Upper lobe of right lung (tissue), 1 donor: ENCODE measurements at places on chromosomes 12 and 14.
A peak's percentile ranks its signal among the peaks of the same experiment; 100 is the strongest.

DNA sequence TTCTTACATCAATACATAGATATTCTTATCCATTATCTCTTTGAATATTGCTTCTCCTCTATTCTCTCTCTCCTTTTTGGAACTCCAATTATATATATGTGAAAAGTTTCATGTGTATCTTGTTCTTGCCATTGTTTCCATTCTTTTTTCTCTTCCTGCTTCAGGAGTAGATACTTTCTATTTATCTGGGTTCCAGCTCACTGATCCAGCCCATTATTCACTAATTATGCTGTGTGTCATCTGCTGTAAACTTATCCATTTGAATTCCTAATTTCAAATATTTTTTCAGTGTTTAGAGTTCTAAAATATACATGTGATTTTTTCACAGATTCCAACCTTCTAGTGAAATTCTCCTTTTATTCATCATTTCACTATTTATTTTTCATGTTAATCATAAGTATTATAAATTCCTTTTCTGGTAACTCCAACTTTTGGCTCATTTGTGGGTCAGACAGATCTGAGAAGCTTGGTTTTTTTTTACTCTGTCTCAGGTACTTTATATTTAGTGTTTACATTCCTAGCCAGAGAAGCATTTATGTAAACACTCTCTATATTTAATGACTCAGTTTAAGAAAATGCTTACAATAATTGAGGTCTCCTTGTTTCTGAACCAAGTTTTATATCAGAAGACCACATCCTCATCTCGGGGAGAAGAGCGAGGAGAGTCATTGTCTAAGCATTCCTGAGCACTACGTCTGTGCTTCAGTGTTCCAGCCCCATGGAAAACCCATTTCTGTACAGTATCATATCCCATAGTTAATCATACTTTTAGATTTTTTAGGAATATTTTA, 15.9 kb upstream of the AMIGO2 start:
- DNase-seq, result no peak

GRCh38 chr12:124915239-124916236, 1.1 kb upstream of the UBC start:
- peak; percentile 80 for DNase-seq

GRCh38 chr12:115813256-115813655, 464.2 kb downstream of the MED13L start:
- no peak for DNase-seq

DNA sequence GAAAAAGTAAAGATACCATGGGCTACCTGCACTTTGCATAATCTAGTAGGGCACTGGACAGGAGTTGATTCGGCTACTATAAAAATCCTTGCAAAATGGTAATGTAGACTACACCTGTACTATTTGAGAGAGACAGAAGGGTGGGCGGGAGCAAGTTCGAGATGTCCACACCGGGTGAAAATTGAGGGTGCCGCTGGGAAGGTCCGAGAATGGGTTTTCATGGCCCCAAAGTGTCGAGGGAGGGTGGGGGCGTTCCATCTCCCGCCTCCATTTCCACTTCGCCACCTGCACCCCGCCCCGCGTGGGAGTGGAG, 648 bp downstream of the SNX6 start:
- no peak for DNase-seq
